ENCODE measurements at places on chromosomes 3 and 15.
A peak's percentile ranks its signal among the peaks of the same experiment; 100 is the strongest.

GRCh38 chr3:111668326-111668725 lies 73.2 kb upstream of the ZBED2 start:
- DNase-seq, result no peak

DNA sequence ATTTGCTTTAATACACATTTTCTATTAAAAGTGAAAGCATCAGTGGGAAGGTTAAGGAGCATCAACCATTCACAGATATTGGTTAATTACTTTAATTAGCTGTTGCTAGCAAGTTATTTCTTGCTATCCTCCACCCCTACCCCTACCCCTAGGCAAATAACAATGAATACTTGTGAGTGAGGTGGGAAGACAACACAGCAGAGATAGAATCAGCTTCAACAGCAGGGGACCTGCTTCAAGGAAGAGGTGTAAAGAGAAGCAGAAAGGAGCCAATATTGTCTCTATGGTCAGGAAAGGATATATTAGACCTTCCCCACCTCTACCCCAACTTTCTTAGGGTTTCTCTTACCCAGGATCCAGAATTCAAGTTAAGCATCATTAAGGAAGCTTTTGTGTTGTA lies 149.4 kb downstream of the SNRK start:
- DNase-seq, result no peak

- DNase-seq, result no peak
Measured at GRCh38 chr15:49323207-49323606, 99.8 kb upstream of the FGF7 start.

DNA sequence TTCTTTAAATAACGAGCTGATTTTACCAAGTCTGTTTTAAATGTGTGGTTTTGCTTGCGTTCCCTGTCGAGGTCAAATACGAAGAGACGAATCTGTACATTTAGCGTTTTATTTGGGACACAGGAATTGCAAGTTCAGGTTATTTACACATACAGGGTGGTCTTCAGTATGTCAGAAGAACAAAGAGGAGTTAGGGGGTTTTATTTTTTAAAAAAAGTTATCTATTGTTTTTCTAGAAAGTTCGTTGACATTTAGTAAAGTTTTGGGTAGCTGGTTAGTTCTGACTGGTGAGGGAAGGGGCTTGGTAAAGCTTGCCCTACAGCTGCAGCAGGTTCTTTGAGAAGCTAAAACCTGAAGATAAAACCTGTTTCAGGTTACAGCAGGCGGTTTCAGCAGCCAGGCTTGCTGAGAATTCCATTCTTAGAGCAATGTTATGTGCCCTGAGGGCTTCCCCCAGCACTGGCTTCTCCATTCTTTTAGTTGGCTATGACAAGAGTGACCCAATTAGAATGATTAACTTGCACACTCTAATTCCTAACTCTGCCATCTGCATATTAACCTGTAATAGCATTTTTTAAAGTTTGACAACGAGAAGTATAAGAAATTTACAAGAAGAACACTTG lies 815 bp upstream of the ZNF280D start:
- no peak for DNase-seq

DNA sequence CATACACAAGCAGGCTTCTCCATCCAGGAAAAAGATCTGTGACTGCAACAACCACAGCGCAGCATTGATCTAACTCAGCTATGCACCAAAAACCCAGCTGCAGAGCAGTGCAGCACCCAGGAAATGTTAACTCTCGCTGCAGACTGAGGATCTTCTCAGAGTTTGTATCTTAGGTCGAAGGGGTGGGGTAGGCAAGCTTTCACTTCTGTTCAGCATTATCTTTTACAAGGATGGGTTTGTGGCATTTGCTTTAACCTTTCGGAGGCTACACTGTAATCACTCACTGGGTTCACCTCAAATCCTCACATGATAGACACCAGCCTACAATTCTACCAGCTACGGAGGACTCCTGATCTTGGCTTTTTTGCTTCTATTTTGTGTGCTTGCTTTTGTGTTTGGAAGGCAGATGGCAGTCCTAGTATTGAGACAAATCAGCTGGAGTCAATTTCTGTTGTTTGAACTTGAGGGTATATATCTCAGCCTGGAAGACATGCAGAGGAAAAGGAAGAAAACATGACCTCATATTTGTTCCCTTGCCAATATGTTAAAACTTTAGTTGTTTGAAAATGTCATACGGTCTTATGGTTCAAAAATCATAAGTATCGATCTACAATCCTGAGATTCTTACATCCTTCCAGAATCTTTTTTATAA lies 25.2 kb downstream of the LRRK1 start:
- no peak for DNase-seq

- peak; percentile 7 for DNase-seq
Measured at GRCh38 chr15:94674296-94674695, 442.9 kb downstream of the MCTP2 start.

- peak; percentile 45 for DNase-seq
Measured at GRCh38 chr15:81133782-81134461, at the start of gene CFAP161. CFAP161 (plus strand) TSS chr15:81134270; CDS start chr15:81134330, 60 bp downstream.

GRCh38 chr3:15409239-15409638 lies 18.1 kb downstream of the METTL6 start:
- DNase-seq, result no peak

DNA sequence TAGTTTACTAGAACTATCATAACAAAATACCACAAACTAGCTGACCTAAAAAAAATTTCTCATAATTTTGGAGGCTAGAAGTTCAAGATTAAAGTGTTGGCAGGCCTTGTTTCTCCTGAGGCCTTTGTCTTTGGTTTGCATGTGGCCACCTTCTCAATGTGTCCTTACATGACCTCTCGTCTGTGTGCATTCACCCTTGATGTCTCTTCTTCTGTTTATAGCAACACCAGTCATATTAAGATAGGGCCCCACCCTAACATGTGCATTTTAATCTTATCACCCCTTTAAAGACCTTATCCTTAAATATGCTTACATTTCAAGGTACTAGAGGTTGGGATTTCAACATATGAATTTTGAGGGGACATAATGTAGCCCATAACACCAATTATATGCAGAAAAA lies 177.0 kb downstream of the ZBBX start:
- DNase-seq, result no peak

DNA sequence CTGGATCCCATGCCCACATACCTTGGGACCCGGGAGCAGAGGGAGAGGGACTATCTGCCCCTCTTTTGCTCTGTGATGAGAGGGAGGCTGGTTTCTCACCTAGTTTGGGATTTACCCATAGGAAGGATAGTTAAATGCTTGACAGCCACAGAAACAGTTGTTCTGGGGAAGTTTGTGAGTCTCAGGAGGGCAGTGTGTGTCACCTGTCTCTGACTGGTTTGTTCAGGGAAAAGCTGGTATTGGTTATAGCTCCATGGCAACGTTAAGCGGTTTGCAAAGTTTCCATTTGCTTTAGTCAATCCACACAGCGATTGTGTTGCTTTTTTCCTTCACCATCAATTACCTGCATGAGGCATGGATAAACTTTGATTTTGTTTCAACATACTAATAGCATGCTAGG lies 3.7 kb upstream of the TMED3 start:
- no peak for DNase-seq

DNA sequence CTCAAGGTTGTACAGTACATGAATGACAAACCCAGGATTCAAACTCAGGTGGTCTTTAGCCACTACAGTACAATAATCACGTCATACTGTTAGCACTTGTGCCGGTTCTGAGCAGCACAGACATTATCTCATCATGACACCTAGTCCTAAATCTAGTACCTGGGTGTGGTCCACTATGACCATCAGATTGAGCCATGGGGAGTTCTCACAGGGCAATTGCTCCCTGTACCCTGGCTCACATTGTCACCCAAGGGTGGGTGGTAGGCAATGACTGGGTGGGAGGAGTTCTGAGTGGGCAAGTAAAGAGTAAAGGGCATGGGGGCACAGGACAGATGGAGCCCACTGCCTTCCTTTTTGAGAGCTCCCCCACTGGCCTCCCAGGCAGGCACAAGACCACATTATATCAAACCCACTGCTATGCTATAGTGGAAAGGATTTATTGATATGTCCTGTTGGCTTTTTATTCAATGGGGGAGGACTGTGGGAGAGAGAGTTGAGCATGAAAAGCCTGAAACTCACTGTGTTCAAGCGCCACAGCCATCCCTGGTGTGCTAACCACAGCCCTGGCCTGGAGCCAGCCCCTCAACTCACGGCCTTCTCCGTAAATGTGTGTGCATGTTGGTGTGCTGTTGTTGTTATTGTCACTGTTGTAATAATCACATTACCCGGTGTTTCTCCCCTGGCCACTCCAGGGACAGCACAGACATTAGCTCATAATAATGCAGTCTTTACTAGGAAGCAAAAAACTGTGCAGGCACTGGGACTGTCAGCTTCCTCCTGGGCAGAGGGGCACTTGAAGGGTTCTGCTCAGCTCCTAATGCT lies 27.3 kb downstream of the ADCY5 start:
- DNase-seq, result no peak

DNA sequence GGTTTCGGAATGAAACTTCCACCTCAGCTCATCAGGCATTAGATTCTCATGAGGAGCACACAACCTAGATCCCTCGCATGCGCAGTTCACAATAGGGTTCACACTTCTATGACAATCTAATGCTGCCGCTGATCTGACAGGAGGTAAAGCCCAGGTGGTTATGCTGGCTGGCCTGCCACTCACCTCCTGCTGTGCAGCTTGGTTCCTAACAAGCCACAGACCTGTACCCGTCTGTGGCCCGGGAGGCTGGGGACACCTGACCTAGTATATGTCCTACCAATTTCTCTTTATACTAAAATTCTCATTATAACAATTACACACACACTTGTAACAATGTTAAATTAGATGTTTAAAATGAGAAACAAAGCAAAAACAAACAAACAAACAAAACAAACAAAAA lies 172.2 kb downstream of the SLC9A9 start:
- DNase-seq, result no peak
